ENCODE measurements at places on chromosomes 1 and 21. TPM values are rescaled to one million over a fixed set of nuclear protein-coding genes. Genes with fewer than 3 reads are reported as not detected.
A peak's percentile ranks its signal among the peaks of the same experiment; 100 is the strongest.

DNA sequence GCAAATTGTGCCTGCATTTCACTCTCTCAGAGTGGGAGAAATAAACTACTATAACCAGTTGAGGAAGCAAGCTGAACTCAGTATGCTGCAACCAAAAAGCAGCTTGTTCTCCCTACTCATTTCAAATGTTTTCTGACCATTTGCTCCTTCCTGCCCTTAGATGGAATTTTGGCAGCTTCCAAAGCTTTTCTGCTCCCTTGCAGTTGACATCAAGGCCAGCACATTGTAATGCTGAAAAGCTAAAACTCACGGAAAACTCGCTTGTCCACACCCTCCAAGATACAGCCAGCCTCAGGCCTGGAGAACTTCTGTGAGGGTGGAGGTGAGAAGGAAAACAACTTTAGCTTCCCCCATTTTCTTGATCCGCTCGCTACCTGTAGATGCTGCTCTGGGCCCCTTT is 5.0 kb upstream of the CHML start:
- H3K4me3 ChIP-seq = no peak overlapping the region
- DNase-seq = no peak
- no peaks in the 10 kb centered on the region for H3K27me3 ChIP-seq
- H3K36me3 ChIP-seq = peaks cover 13% of the 10 kb centered on the region

DNA sequence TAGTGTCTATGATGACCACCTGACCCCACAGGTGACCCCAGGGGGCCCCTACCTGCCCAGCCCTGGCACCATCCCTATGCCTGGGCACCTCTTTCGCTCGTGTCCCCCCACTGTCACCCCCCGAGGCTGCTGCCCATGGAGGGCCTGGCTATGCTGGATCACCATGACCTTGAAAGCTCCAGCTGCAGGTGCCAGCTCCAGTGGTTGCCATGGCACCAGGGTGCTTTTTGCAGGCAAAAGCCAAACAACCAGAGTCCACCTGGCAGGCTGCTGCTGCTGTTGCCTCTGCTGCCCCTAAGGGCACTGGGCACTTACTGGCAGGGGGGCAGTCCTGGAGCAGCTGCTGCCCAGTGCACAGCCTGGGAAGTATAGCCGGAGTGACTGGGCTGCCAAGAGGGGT is 21.7 kb downstream of the ETNK2 start:
- peaks cover 45% of the 10 kb centered on the region for H3K36me3 ChIP-seq
- H3K4me1 ChIP-seq = peaks cover 58% of the 10 kb centered on the region
- peak overlapping the region; percentile 93 for H3K27ac ChIP-seq
- H3K4me3 ChIP-seq = peak overlapping the region; percentile 27
- DNase-seq = peak; percentile 61

DNA sequence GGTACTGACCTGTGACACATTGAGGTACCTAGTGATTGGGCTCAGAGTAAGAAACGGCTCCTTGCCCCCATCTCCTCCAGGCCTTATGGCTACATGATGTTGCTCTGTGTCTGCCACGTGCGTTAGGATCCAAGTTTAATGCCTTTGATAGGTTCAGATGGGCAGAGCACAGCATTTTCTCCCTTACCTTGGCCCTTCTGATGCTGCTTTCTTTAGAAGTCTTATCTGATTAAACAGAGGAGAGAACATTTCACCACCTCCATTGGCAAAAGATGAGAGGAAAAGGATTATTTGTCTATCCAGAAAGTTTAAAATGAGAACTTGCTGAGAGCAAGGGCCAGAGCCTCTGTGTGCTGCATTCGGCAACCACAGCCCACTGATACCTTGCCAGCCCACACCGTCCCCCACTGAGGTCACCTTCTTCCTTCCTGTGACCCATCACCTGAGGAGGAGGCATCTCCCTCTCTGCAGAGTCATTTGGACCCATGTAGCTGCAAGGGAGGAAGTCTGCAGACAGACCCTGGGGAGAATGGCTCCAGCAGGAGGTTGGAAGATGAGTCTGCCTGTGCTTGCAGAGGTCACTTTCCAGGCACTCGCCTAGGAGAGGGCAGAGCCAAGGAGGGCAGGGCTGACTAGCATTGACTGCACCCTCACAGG is 16.7 kb downstream of the SHISA4 start:
- no peak overlapping the region for H3K27ac ChIP-seq
- H3K27me3 ChIP-seq = peaks cover 19% of the 10 kb centered on the region
- H3K4me1 ChIP-seq = no peaks in the 10 kb centered on the region

- H3K4me1 ChIP-seq = peaks cover 17% of the 10 kb centered on the region
- no peaks in the 10 kb centered on the region for H3K36me3 ChIP-seq
- DNase-seq = peak; percentile 92
- H3K27ac ChIP-seq = peak overlapping the region; percentile 85
These were observed 14.9 kb upstream of the PAQR7 start for GRCh38 chr1:25890239-25891034.

GRCh38 chr1:201039876-201040275 is 16.4 kb upstream of the KIF21B start:
- H3K4me1 ChIP-seq = no peaks in the 10 kb centered on the region
- H3K4me3 ChIP-seq = no peak overlapping the region
- DNase-seq = no peak
- H3K27ac ChIP-seq = no peak overlapping the region

GRCh38 chr1:48048064-48048463 is 50.9 kb upstream of the TRABD2B start:
- H3K27ac ChIP-seq = no peak overlapping the region
- H3K4me1 ChIP-seq = peaks cover 40% of the 10 kb centered on the region
- peak; percentile 49 for DNase-seq
- H3K4me3 ChIP-seq = no peak overlapping the region

- no peak for DNase-seq
- H3K4me3 ChIP-seq = no peak overlapping the region
- H3K27ac ChIP-seq = no peak overlapping the region
- no peaks in the 10 kb centered on the region for H3K27me3 ChIP-seq
These were observed 91.4 kb downstream of the MACF1 start for GRCh38 chr1:39295901-39296300.

DNA sequence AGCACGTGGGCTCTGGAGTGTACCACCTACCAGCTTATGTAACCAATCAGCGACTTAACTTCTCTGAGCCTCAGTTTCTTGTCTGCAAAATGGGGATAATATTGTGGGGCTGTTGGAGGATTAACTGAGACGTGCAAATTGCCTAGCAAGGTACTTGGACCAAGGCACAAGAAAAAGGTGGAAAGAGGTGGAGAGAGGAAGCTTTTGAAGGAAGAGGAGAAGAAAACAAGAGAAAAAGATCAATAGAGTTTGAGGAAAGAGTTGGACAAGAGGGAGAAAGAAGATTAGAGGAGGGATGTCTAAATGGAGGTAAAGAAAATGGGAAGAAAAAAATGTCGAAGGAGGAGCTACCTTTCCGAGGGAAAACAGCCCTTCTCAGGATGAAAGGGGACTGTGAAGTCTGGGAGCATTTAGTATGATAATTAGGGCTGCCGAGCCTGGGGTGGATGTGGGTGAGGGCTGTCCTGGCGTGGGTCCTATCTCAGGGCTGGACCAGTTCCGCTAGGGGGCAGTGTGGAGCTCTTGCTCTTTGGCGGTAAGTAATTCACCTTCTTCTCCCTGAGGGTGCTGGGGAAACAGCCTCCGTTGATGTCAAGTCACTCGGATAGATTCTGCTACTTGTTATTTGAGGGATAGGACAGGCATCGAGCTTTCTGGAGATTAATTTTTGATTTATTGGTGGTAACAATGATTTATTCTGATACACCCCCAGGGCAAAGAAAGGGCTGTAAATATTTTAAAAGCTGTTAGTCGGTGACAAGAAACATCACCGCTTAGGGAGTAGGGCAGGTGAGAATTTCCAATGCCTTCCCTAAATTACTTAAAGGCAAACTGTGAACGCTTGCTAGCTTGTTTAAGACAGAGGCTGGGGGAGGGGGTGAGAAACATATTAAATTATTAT is 79.0 kb upstream of the NFASC start:
- H3K27me3 ChIP-seq = peaks cover 54% of the 10 kb centered on the region
- H3K27ac ChIP-seq = no peak overlapping the region
- H3K4me3 ChIP-seq = no peak overlapping the region
- H3K36me3 ChIP-seq = no peaks in the 10 kb centered on the region

DNA sequence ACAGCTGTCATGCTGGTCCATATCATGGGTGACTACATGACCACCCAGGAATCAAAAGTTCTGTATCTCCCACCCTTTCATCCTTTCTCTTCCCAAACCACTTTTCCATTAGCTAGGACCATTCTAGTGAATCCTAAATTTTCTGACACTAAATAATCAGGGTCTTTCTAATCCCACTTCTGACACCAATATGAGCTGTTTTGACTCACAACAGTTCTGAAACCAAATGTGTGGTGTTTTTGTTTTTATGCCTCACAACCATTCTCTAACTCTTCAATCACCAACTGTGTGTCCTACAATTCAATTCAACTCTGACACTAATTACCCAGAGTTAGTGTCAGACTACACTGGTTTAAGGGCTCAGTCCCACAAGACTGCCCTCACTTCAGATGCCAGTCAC is 63.9 kb downstream of the SMYD2 start:
- no peak for DNase-seq
- no peaks in the 10 kb centered on the region for H3K4me1 ChIP-seq
- H3K27me3 ChIP-seq = no peaks in the 10 kb centered on the region

DNA sequence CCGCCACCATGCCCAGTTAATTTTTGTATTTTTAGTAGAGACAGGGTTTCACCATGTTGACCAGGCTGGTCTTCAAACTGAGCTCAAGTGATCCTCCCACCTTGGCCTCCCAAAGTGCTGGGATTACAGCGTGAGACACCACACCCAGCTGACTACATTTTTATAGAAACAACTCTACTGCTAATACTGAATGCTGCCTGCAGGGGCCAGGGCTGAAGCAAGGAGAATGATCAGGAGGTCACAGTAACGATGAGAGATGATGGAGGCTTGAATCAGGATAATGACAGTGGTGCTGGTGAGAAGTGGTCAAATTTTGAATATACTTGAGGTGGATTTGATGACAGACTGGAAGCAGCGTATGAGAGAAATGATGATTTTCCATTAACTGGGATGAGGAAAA is 33.3 kb downstream of the ODF2L start:
- H3K4me1 ChIP-seq = no peaks in the 10 kb centered on the region
- H3K4me3 ChIP-seq = no peak overlapping the region
- peak overlapping the region; percentile 14 for H3K27ac ChIP-seq
- H3K27me3 ChIP-seq = no peaks in the 10 kb centered on the region
- DNase-seq = no peak

- peaks cover 21% of the 10 kb centered on the region for H3K27me3 ChIP-seq
- H3K36me3 ChIP-seq = no peaks in the 10 kb centered on the region
- DNase-seq = peak; percentile 54
- H3K4me1 ChIP-seq = peaks cover 8% of the 10 kb centered on the region
- H3K27ac ChIP-seq = no peak overlapping the region
These were observed 157.3 kb downstream of the KCNJ6 start for GRCh38 chr21:37758982-37759381.

- no peaks in the 10 kb centered on the region for H3K27me3 ChIP-seq
- H3K4me3 ChIP-seq = no peak overlapping the region
- no peak overlapping the region for H3K27ac ChIP-seq
- H3K4me1 ChIP-seq = no peaks in the 10 kb centered on the region
- no peak for DNase-seq
- peaks cover 51% of the 10 kb centered on the region for H3K36me3 ChIP-seq
These were observed 5.6 kb upstream of the GPR25 start for GRCh38 chr1:200867018-200867811.

DNA sequence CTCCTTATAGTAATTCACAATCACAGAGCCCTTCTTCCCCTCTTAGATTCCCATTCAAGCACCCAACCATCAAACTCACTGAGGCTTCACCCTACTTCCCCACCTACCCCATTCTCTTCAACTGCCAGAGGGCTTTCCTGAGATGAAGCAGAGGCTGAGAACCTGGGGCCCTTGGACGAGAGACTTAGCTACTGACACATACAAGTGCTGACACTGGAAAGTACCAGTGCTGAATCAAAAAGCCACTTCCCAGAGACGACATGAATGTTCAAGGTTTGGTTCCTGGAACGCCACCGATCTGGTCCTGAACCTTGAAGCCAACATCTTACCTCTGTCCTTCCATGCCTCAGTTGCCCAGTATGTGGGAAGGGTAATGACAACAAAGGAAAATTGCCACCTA is 16.6 kb upstream of the RAP1A start:
- DNase-seq = no peak
- no peak overlapping the region for H3K4me3 ChIP-seq
- peaks cover 12% of the 10 kb centered on the region for H3K27me3 ChIP-seq
- peaks cover 24% of the 10 kb centered on the region for H3K4me1 ChIP-seq
- H3K27ac ChIP-seq = no peak overlapping the region
- H3K36me3 ChIP-seq = no peaks in the 10 kb centered on the region

DNA sequence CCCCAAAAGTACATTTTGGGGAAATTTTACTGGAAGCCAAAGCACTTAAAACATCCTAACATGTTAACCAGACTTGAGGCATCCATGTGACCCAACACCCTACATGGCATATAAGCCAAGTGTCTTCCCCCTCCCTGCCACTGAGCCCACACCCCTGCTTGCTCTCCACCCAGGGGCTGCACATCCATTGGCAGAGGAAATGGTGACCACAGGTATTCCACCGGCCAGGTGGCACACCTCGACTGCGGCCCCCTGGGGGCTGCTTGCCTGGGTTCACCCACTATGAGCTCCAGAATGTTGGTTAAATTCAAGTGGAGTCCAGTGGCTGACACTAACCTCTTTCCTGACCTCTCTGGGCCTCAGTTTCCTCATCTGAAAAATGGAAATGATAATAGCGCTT is 64.4 kb upstream of the FAM20B start:
- no peak overlapping the region for H3K4me3 ChIP-seq
- no peak for DNase-seq
- H3K27me3 ChIP-seq = no peaks in the 10 kb centered on the region
- no peak overlapping the region for H3K27ac ChIP-seq

- H3K4me3 ChIP-seq = no peak overlapping the region
- H3K4me1 ChIP-seq = no peaks in the 10 kb centered on the region
- no peaks in the 10 kb centered on the region for H3K36me3 ChIP-seq
- H3K27me3 ChIP-seq = no peaks in the 10 kb centered on the region
- no peak for DNase-seq
These were observed 5.7 kb upstream of the OR14A16 start for GRCh38 chr1:247829656-247830055.

DNA sequence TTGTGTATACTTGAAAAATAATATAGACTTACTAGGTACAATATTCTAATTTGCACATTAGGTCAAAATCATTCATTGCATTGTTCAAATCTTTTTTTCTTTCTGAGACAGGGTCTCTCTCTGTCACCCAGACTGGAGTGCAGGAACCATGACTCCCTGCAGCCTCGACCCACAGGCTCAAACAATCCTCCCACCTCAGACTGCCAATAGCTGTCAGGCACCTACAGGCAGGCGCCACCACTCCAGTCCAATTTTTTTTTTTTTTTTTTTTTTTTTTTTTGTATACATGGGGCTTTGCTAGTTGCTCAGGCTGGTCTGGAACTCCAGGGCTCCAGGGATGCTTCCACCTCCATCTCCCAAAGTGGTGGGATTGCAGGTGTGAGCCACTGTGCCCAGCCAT is 656.9 kb downstream of the KCNT2 start:
- H3K27ac ChIP-seq = no peak overlapping the region
- no peaks in the 10 kb centered on the region for H3K36me3 ChIP-seq

GRCh38 chr1:162139211-162139610 is 69.7 kb downstream of the NOS1AP start:
- DNase-seq = no peak
- H3K4me3 ChIP-seq = no peak overlapping the region
- no peak overlapping the region for H3K27ac ChIP-seq
- peaks cover 28% of the 10 kb centered on the region for H3K4me1 ChIP-seq
- no peaks in the 10 kb centered on the region for H3K27me3 ChIP-seq

- peaks cover 1% of the 10 kb centered on the region for H3K4me1 ChIP-seq
- H3K27ac ChIP-seq = no peak overlapping the region
- no peak overlapping the region for H3K4me3 ChIP-seq
- H3K36me3 ChIP-seq = peaks cover 100% of the 10 kb centered on the region
- H3K27me3 ChIP-seq = no peaks in the 10 kb centered on the region
These were observed 15.0 kb downstream of the BTG3 start for GRCh38 chr21:17597680-17598079.

Gene THEMIS2
- total RNA-seq = 1.5 TPM

Gene JAM2
- total RNA-seq = not detected

Gene IGSF21
- total RNA-seq = not detected

Gene WDR64
- total RNA-seq = not detected

Gene SPRR2G
- not detected for total RNA-seq

Gene CFHR4
- total RNA-seq = not detected

Gene TNFRSF18
- total RNA-seq = not detected

All from MCF 10A (cell line).